ENCODE measurements at places on chromosomes 4 and X. TPM values are rescaled to one million over a fixed set of nuclear protein-coding genes. Genes with fewer than 3 reads are reported as not detected.

DNA sequence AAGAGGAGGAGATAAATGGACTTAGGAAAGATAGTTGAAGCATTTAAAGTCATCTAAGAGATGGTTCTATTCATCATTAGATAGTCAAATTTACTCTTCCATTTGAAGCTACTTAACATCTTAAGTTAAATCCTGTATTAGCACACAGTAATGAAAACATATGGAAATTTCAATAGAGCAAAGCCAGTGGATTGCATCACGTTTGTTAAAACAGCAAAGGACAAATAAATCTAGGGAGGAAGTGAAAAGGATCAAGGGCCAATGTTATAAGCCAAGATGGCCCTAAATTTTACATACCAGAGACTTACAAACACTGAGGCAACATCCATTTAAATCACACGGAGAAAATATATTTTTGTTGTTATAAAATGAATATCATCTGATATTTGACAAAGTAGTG is 602.8 kb downstream of the INPP4B start:
- H3K36me3 ChIP-seq: no peaks in the 10 kb centered on the region
- DNase-seq: no peak
- no peaks in the 10 kb centered on the region for H3K4me1 ChIP-seq

DNA sequence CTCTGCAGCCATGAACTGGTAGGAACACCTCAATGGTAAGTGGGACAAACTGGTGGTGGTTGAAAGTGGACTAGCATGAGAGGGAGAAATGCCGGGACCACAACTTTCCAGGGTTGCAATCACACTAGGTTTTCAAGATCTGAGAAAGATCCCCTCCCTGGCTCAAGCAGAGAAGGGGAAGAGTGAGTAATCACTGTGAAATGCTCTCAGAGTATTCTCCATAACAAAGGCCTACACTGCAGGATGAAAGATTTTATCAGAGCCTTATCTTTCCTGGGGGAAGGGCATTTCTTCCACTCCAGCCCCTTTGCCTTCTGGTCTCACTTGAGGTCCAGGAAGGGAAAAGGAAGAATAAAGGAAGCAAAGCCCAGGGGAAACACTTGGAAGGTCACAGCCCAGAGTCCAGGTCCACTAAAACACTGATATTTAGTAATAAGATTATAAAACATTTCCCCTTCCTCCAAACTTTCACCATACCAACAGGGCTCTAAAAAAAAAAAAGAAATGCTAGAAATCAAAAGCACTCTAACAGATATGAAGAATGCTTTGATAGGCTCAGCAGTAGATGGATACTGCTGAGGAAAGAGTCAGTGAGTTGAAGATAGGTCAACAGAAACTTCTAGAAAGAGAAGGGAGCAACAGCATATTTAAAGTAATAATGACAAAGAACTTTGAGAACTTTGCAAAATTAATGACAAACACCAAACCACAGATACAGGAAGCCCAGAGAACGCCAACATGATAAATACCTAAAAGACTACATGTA is 95.9 kb downstream of the WDFY3 start:
- H3K27me3 ChIP-seq: no peaks in the 10 kb centered on the region
- no peak for DNase-seq
- H3K36me3 ChIP-seq: no peaks in the 10 kb centered on the region

CRLF2 gene
- total RNA-seq: not detected

BCORL1 gene
- total RNA-seq: 11.0 TPM

DNA sequence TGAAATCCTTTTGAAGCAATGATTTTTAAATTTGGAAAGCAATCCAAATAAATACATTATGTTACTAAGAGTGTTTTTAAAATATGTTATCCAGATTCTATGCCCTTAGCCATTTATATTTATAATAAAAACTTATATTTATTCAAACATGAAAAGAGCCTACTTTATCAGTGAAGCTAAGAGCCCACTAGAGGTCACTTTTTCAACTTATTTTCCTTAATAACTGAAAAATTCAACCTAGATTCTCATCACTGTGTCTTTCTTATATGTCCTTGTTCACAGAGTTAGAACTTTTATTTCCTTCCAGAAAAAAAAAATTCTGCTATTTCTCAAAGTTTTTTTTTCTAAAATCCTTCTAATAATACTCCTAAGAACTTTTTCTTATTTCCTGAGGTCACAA is 23.9 kb downstream of the PRDM8 start:
- no peaks in the 10 kb centered on the region for H3K36me3 ChIP-seq
- peaks cover 25% of the 10 kb centered on the region for H3K27me3 ChIP-seq
- no peak overlapping the region for H3K4me3 ChIP-seq
- DNase-seq: no peak
- H3K27ac ChIP-seq: no peak overlapping the region
